ENCODE measurements at places on chromosomes 12 and 14.

GRCh38 chr12:24954261-24954660, 5.4 kb upstream of the BCAT1 start:
- no peak for DNase-seq

DNA sequence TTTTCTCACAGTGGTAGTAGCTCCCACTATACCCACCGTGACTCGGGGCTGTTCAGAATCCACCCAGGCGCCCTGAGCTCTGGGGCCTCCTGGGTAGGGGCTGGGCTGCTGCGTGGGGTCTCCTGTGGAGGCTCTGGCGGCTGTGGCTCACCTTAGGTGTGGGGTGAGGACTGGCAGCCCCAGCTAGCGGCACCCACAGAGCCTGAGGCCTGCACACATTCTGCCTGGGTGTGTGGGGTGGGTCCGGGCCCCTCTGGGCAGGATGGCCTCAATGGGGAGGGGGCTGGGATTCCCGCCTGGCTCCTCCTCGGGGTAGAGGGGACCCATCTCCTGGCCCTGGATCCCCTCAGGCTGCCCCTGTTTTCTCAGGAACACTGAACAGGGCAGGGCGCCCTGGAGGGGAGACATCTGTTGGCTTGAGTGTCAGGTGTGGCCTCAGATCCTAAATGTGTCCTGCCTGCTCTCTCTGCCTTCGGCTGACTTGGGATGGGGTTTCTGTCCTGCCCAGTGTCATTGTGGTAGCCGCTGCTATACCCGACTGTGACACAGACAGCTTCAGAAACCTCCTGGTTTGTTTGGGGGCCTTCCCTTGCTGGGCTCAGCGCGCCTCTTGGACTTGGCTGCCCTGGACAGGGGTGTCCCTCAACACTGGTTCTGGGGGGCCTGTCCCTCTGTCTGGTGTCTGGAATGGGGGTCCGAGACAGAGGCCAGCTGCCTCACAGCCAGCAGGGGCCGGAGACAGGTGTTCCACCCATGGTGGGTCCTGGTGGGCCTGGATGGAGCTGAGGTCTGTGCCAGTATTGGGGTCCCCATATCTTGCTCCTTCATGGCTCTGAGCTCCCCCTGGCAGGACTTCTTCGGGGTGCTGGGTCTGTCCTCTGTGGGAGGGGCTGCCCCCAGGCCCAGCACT, 354.9 kb downstream of the TMEM121 start:
- no peak for DNase-seq

DNA sequence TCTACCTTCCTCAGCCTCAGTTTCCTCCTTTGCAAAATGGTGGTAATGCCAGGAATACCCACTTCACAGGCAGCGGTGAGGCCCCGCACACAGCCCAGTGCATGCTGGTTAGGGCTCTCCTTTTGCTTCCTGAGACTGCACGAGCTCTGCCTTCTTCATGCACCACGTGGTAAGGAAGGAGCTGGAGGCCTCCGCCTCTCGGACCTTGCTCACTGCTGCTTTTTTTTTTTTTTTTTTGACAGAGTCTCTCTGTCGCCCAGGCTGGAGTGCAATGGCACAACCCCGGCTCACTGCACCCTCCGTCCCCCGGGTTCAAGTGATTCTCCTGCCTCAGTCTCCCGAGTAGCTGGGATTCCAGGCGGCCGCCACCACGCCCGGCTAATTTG, 18.1 kb downstream of the TAMALIN start:
- DNase-seq = no peak

DNA sequence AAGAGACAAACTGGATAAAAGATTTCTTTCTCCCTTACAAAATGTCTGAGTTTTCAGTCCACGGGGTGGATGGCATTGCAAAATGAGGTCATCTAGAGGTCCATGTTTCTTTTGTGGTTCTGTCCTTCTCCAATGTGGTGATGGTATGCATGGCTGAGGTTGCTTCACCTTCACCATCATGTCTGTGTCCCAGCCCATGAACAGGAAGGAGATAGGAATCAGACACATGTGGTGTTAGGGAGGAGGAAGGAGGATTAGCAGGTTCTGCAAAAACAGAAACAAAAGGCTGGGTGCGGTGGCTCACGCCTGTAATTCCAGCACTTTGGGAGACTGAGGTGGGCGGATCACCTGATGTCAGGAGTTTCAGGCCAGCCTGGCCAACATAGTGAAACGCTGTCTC, 11.0 kb upstream of the AEBP2 start:
- peak; percentile 53 for DNase-seq

DNA sequence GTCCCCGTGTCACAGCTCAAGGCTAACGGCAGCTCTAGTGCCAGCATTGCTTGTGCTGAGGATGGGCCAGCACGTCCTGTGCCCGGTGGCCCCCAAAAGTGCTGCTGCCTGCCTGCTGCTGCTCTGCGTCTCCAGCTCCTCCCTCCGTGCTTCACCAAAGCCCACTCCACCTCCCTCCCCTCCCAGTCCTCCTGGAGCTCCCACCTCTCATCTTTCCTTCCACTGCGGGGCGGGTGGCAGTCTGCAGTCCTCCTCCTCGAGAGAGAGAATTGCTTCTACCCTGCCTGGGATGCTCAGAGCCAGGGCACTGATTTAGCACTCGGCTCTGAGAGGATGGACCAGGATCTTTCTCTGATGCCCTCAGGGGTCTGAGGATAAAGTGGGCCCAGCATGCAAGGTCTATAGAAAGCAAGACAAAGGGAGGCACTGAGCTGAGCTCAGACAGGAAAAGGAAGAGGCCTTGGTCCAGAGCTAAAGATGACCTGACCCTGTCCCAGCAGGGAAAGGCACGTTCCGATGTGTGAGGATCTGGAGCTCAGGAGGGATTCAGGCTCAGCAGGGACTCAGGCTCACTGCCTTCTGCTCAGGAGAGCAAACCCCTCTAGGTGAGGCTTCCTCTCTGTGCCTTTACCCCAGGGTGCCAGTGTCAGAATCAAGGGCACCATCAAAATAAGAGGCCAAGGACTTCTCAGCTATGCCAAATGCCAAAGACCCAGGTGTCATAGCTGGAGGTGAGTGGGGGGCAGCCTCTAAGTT, 113.1 kb upstream of the FKBP4 start:
- DNase-seq = no peak

DNA sequence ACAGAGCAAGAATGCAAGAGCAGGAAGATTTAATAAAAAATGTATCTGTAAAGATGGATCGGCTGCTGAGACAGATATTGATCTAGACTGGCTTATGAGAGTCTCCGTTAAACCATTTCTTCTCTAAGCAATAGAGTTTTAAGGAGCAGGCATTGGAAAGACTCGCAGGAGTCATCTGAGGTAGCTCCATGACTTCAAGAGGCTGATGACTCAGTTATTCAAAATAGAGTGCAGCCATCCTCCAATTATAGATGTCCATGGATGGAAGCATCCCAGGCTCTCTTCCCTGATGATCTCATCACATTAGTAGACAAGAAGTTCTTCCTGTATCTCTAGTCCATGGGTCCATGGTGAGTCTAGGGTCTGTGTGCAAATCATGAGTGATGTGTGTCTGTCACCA, 638.3 kb upstream of the TMEM132C start:
- peak; percentile 90 for DNase-seq

DNA sequence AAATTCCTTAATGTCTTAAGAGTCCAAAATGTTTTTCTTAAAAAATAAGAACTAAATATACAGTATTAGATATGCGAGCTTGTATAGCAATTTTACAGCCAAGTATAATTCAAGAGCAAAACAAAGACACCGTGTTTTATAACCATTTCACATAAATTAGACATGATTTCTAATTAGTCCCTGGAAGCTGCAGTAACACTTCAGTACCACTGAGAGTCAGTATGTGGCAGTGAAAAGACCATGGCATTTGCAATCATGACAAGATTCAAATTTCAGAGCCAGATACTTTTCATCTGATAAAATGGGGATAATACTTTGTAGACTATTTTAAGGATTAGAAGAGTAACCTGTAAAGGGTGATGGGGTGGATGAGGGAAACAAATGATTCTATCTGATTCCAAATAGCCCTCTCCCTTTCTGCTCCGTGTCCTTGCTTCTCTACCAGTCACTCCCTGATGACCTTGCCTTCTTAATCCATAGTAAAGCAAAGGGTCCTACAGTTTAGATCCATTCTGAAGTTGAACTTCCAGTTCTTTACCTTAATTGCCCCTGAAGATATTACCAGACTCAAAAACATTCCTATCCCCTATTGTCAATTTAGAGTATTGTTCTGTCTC, 145.4 kb upstream of the ABCD2 start:
- peak; percentile 28 for DNase-seq

- DNase-seq = no peak
Measured at GRCh38 chr14:21037156-21037555, 2.5 kb upstream of the RNASE13 start.

- DNase-seq = peak; percentile 86
Measured at GRCh38 chr12:111636209-111636945, 37.3 kb upstream of the ATXN2 start.

GRCh38 chr14:53183056-53183455, 29.9 kb upstream of the DDHD1 start:
- DNase-seq = no peak

GRCh38 chr12:6206327-6206726, 6.1 kb downstream of the CD9 start:
- no peak for DNase-seq

DNA sequence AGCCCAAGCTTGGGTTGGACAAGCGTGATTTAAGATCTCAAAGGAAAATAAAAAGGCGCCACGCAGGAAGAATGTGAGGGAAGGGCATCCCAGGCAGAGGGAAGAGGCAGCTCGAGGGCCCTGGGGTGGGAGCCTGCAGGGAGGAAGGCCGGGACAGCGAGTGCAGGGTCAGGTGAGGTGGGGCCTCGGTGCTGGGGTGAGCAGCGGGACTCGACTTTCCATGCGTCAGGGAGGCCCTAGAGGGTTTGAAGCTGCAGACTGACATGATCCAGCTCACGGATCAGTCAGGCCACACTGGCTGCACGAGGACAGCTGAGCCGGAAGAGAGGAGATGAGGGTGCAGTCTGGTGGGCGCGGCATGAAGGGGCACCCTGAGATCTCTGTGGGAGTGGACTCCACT, 145.8 kb downstream of the RBM19 start:
- DNase-seq = no peak

- no peak for DNase-seq
Measured at GRCh38 chr14:93104961-93105360, 10.8 kb downstream of the ITPK1 start.

GRCh38 chr12:95460896-95461295, 13.1 kb upstream of the METAP2 start:
- DNase-seq = no peak

- DNase-seq = no peak
Measured at GRCh38 chr12:46183112-46183511, 85.7 kb downstream of the SLC38A1 start.

GRCh38 chr14:85060121-85060520, 469.8 kb upstream of the FLRT2 start:
- DNase-seq = peak; percentile 63

DNA sequence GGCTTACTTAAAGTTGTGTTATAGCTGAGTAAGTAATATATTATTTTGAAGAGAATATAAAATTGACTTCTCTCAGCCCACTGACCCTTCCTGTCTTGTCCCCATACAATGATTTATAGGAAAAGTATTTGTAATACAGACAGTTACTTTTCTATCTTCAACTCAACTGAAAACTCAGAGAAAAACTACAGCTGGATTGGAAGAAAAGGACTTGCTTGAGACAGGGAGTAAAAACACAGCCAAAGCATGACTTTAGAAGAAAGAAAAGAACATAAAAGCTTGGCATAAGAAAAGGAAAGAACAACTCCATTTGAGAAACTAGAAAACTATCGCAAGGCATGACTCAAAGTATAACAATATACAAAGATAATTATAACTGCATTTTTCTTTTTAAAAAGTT, 57.5 kb downstream of the MSRB3 start:
- DNase-seq = peak; percentile 18

DNA sequence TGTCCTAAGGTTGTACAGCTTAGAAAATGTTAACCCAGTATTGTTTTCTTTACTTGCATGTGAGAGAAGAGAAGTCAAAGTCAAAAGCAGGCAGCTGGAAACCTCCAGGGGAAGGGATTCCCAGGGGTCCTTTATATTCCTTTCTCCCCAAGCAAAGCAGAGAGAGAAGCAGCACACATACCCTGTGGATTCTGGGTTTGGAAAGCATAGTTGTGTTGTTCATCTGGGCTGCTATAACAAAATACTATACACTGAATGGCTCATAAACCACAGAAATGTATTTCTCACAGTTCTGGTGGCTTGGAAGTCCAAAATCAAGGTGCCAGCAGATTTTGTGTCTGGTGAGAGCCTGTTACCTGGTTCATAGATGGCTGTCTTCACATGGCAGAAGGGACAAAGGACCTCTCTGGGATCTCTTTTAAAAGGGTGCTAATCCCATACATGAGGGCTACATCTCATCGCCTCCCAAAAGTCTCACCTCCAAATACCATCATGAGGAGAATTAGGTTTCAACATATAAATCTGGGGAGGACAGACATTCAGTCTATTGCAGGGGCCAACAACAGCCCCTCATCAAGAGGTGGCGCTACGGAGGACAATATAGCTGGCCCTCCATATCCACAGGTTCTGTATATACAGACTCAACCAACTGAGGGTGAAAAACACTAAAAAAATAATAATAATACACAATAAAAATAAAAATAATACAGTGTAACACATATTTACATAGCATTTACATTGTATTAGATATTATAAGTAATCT, 19.3 kb upstream of the PCNX1 start:
- peak; percentile 58 for DNase-seq

GRCh38 chr12:69120354-69120753, 119.0 kb upstream of the CPSF6 start:
- DNase-seq = no peak

- no peak for DNase-seq
Measured at GRCh38 chr12:109727746-109728726, 14.4 kb downstream of the FAM222A start.

DNA sequence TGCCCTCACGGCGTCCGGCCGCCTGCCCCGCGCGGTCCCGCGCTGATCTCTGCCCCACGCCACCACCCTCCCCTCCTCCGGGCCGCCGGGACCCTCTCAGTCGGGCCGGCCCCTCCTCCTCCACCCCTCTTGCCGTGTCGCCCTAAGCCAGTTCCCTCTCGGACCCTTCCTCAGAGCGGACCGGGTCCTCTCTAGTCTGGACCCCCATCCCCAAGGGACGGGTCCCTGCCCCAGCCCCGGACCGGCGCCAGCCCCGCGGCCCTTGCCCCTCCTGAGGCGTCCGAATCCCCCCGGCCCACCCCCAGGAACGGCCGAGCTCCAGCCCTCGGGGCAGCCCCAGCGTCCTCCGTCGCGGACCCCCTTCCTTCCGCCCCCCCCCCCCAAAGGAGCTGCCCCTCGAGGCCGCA, 485 bp downstream of the PPP4R4 start:
- no peak for DNase-seq

- peak; percentile 50 for DNase-seq
Measured at GRCh38 chr14:63770187-63770807, 42.4 kb upstream of the SGPP1 start.

DNA sequence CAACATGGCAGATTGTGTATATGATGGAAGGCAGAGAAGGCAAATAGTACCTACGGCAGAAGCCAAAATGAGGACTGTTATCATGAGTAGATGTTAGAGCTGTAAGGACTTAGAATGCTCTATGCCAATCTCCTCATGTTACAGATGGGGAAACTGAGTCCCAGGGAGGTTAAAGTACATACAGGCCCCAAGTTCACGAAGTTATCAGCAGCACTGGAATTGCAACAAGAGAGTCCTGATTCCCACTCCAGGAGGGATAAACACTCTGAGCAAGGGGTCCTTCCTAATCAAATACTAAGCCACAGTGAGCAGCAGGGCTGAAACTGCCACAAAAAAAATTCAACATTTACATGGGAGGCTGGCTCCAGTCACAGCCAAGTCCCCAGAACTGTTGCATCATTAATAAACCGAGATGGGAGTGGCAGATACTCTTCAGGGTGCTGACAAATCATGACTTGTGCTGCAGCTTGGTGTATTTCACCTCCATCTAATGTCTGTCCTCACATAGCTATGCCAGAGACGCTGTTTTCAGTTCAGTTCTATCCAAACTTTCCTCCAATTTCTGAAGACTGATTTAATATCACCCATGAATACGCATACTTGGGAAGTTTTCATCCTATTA, 24.2 kb downstream of the NUAK1 start:
- DNase-seq = peak; percentile 57

All from fibroblast of upper back skin (primary cell).